ENCODE measurements at places on chromosomes 2 and 18. TPM values are rescaled to one million over a fixed set of nuclear protein-coding genes. Genes with fewer than 3 reads are reported as not detected.

Gene ABCG5
- total RNA-seq: not detected

Gene CNOT9
- total RNA-seq: 36.2 TPM

Gene IL1A
- total RNA-seq: not detected

Gene MARCHF4
- total RNA-seq: not detected

Gene GKN2
- not detected for total RNA-seq

DNA sequence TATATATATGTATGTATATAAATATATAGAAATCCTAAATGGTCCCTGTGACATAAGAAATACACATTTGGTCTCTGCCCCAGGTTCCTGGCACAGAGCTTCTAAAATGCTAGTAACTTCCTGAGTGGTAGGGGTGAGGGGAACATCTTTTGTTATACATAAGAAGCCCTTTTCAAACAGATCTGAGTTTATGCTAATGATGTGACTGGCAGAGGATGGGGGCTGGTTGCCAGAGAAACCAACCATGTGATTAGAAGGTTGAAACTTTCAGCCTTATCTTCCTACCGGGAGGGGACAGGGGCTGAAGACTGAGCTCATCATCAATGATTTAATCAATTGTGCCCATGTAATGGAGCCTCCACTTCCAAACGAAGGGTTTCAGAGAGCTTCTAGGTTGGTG is 16.3 kb downstream of the MFSD2B start:
- DNase-seq: no peak

GRCh38 chr2:9627310-9627709 is 3.5 kb downstream of the YWHAQ start:
- DNase-seq: no peak

GRCh38 chr18:57819671-57820460 is 16.8 kb upstream of the ATP8B1 start:
- DNase-seq: no peak

- no peak for DNase-seq
Observed at GRCh38 chr2:168913495-168913894, 12.4 kb downstream of the G6PC2 start.

DNA sequence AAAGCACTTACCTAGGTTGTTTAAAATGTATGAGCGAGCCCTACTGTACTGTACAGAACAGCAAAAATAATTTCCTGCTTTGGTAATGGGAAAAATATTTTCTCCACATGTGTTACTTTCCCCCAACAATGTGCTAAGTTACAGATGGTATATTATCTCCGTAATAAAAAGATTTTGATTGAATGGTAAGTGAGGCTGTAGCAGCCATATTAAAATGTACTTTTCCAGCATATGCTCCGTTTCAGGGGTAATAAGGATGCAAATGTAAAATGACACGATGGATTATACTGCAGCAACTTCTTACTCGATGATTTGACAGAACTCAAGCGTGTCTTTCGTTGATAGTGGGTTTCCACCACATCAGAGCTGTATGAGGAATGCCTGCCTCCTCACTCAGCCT is 50.5 kb downstream of the OSBPL6 start:
- no peak for DNase-seq

GRCh38 chr18:56191334-56191733 is 447.1 kb downstream of the TXNL1 start:
- no peak for DNase-seq

- DNase-seq: no peak
Observed at GRCh38 chr2:65605743-65606058, 173.3 kb upstream of the SPRED2 start.

DNA sequence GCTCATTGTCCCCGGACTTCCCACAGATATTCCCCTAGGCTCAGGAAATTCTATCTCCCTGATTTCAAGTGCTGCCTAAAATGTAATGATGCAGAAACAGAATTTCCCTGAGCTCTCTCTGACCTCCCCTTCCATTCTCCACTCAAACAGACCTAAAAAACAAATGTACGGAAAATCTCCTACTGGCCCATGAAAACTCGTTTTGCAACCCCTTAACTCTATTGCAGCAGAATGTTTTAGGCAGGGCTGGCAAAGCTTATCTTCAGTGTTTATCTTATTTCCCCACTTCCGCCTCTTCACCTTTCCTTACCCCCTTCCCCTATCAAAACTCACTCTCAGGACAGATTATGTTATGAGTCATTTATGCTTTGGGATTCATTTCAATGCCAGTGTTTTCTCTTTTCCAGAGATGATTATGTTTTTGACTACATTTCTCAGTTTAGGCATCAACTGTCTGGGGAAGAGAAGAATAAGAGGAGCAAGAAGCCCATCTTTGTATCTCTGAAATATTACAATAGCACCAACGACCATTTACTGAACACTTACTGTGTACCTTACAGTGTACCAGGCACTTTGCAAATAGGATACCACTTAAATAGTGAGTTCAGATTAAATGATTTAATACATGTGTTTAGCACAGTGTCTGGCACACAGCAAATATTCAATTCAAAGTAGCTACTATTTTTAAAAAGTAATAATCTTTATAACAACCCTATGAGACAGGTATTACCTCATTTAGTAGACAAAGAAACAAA is 53.9 kb upstream of the STPG4 start:
- no peak for DNase-seq
